ENCODE measurements at places on chromosomes 3 and 15.
A peak's percentile ranks its signal among the peaks of the same experiment; 100 is the strongest.

- DNase-seq, result no peak
Observed at GRCh38 chr3:152071924-152072323, 196.8 kb upstream of the MBNL1 start.

DNA sequence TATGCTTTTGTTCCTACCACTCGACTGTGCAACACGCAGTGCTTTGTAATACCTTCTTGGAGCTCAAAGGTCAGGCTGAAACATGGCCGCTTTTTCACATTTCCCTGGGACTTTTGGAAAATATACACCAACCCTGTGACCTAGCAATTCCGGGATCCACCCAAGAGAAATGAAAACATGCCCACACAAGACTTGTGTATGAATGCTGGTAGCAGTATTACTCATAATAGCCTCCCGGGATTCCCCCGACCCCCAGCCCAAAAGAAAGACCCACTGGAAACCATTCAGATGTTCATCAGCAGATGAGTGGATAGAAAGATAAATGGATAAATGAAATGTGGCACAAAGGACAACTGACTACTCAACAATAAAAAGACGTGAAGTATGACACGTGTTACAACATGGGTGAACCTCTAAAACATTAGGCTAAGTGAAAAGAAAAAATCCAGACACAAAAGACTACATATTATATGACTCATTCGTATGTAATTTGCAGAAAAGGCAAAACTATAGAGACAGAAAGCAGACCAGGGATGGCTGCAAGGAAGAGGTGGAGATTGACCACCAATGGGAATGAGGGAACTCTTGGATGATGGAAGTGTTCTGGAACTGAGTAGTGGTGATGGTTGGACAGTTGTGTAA, 104.1 kb downstream of the PGPEP1L start:
- no peak for DNase-seq

DNA sequence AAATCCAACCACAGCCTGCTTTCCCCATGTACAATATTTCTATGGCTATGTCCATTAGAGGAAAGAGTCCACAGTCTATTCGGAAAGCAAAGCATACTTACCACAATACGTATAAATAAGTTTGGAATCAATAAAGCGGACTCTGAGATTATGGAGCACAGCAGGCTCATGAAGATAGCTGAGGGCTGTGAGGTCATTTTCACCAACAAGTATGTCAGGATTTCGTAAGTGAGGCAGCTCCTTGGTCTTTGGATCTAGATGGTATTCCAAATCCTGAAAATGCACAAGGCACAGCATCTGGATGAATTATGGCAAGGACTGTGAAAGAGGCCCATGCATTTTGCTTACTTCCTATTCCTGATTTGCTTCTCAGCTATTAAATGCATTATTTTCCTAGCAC, 100.4 kb downstream of the MYO5A start:
- no peak for DNase-seq

DNA sequence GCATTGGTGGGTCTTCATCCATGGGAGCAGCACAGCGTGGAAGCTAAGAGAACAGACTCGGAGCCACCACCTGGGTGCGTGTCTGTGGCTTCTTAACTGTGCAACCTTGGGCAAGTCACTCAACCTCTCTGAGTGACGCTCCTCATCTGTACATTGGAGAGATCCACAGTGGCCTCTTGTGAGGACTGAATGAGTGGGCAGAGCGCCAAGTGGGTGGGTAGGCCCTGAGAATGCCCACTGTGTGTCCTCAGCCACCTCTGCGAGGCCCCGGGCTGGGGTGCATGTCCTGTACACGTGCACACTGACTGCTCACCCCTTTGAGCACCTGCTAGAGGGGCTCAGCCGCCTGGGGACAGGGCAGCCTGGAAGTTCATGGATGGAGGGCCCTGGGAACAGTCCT, 99.6 kb upstream of the PRR23E start:
- DNase-seq, result no peak

DNA sequence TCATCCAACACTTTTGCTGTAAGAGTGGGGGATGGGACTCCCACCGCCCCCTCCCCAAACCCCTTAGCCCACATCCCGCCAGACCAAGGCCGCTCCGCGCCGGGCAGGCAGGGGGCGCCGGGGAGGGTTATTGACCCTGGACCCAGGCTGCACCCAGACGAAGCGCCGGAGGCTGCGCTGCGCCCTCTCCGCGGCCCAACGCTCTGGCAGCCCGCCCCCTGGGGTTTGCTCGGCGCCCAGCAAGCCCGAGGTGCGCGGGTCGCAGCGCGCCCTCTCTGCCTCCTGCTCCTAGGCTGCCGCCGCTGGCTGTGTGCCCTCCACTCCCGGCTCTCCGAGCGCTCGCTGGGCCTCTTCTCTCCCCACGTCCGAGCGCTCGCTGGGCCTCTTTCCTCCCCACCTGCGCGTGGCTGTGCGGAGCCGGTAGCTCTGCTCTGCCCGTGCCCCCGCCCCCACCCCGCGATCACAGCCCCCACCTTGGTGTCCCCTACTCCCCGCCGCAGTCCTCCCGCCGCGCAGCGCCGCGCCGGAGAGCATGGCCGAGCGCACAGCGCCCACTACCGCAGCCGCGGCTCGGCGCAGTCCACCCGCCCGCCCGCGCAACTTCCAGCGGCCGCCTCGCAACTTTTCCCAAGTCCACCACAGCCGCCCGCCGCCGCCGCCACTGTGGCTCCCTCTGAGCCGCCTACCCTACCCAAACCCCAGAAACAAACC, 1.2 kb downstream of the MECOM start:
- DNase-seq, result peak; percentile 12

- DNase-seq, result no peak
Observed at GRCh38 chr15:67824976-67825880, at the start of gene SKOR1. SKOR1 (plus strand) TSS chr15:67825509; CDS start chr15:67825603, 94 bp downstream.

DNA sequence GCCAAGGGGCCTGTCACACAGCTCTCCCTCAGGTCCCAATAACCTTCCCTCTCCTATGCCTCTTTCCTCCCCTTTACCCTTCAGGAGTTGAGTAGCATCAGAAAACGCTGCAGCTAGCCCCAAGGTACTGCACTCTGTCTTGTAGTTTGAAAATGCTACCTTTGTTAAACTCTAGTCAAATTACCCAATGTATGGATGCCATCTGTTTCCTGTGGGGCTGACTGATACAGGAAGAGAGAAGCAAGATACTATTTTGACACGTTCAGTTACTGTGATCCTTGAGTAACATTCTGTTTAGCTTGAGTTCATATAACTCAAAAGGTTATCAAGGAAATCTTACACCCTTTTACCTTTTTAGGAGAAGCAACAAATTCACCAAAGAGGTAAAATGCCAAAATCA, 493.1 kb downstream of the FHIT start:
- DNase-seq, result no peak

DNA sequence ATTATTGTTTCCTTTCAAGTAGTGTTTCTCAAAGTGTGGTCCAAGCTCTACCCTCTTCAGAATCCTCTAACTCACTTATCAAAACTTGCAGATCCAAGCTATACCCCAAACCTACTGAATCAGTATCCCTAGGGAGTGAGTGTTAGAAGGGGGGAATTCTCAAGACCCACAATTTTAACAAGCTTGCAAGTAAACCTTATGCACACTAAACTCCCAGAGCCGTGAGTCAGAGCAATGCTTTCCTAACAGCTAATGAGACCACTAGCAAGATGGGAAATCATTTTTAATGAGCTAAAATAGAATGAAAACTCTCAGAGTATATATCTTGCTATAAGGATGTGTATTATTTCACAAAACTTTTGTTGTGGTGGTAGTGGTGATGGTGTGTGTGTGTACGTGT, 41.1 kb upstream of the SRGAP3 start:
- no peak for DNase-seq

DNA sequence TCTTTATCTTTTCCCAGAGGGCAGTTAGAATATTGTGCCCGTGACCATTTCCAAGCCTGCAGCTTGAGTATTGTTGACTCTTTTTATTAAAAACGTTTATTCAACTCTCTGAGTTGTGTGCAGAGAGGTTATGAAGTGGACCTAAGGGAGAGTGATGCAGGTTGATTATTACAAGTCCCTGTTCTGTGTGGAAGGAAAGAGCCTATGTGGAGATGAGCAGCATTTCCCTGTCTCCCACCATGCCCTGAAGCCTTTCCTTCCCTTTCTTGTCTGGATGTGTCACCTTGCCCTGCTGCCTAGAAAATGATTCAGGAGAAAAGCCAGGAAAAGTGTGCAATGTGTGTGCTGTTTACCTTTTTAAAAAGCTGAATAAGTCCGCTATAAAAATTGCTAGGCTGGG, 19.4 kb downstream of the ZPLD1 start:
- DNase-seq, result no peak

- no peak for DNase-seq
Observed at GRCh38 chr3:171840811-171841619, 2.1 kb upstream of the TMEM212 start.

- no peak for DNase-seq
Observed at GRCh38 chr3:150409125-150409511, 1.0 kb downstream of the TSC22D2 start.

DNA sequence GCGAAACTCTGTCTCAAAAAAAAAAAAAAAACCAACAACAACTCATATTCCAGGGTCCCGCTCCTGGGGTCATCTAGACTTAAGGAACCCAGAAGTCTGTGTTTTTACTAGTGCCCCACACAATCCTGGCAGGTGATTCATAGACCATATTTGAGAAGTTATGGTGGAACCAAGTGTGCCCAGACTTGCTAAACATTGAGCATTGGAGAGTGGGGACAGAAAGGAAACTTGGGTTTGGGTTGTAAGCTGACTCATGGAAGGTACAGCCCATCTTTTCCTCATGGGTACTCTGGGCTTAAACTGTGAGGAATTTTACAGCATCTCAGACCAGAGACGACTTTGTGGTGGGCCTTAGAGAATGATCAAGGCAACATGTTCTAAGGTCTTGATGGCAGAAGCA, 18.3 kb upstream of the IGF2BP2 start:
- no peak for DNase-seq

- DNase-seq, result no peak
Observed at GRCh38 chr3:71005702-71006321, 577.7 kb downstream of the FOXP1 start.

DNA sequence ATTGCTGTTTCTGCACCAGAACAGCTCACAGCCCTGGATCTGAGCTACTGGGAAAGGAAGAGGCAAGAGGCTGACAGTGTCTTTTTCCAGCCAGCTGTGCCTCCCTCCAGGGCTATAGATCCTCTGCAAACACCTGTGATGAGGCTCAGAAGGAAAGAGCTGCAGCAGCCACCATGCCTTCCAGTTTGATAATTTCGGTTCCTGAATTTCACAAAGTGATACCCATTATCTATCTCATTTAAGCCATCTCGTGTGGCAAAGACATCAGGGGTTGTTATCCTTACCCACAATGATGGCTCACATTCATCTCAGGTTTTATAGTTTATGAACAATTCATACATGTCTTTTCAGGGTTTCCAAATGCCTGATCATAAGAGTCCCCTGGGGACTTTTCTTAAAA, 1.8 kb upstream of the LARP6 start:
- DNase-seq, result no peak

GRCh38 chr3:41598402-41599126, 363.3 kb downstream of the ULK4 start:
- no peak for DNase-seq

GRCh38 chr3:128297401-128298138, 144.3 kb downstream of the EEFSEC start:
- DNase-seq, result no peak

DNA sequence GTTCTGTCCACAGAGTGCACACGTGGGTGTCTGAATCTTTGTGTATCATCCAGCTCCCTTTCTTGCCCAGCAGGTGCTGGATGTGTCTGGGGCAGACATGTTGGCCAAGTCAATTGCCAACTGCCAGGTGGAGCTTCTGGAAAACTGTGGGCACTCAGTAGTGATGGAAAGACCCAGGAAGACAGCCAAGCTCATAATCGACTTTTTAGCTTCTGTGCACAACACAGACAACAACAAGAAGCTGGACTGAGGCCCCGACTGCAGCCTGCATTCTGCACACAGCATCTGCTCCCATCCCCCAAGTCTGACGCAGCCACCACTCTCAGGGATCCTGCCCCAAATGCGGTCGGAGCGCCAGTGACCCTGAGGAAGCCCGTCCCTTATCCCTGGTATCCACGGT, 12.5 kb upstream of the RPP14 start:
- DNase-seq, result no peak

DNA sequence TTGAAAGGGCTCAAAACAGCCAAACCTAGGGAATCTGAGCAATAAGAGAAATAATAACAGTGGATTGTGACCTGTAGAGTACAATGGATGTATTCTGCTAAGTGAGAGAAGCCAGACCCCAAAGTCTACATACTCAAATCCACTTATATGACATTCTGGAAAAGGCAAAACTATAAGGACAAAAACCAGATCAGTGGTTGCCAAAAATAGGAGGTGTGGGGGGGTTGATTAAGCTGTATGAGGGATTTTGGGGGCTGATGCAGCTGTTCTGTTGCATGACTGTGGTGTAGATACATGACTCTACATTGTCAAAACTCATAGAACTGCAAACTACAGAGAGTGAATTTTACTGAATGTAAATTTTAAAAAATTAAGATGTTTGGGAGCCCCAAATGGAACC, 20.1 kb upstream of the CGNL1 start:
- DNase-seq, result no peak

DNA sequence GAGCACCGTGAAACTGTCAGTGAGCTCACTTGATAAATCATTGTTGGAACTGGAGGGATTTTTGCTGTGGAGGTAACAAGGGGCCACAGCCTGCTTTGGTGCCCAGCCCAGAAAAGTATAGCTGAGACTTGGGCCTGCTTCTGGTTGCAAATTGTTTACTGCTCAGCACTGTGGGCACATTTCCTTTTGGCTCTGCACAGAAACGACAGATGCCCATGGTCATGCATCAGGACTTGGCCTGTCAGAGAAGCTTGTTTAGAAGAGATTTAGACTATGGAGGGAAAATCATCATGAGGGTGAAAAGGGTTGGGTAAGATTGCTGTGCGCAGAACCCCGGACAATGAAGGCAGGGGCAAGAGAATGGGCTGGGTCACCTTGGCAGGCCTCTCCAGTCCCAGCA, 286.1 kb upstream of the CTNNB1 start:
- no peak for DNase-seq

- DNase-seq, result no peak
Observed at GRCh38 chr3:140052771-140053702, 118.1 kb downstream of the CLSTN2 start.

DNA sequence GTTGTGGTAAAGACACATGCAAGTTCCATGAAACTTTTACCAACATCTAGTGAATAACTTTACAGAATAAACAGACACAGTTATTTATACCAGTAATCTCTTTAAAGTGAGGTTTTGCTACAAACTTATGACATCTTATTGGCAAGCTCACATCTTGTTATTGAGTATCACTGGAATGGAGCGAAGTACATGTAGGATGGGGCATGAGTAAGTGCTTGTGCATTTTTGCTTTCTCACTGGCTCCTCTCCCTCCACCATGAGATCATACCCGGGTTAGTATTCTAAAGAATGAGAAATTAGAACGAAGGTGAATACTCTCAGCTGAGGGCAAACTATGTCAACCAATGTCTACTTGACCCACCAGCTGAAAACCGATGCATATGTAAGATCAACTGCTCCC, 193.3 kb upstream of the ZNF717 start:
- no peak for DNase-seq

- no peak for DNase-seq
Observed at GRCh38 chr15:67670647-67671305, 128.3 kb downstream of the MAP2K5 start.

DNA sequence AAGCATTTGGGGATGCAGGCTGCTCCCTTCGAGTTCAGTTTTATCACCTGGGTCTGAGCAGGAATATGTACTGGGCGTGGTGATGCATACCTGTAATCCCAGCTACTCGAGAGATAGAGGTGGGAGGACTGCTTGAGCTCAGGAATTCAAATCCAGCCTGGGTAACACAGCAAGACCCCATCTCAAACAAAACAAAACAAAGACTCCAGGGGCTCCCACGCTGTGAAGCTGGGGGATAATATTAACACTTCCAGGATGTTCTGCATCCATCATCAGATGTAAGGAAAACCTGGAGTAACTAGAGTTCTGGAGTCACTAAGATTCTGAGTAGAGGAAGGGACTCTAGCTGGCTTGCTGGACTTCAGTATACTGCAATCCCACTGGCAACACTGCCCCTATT, 40.6 kb downstream of the LYZL4 start:
- DNase-seq, result no peak
